ENCODE measurements at places on chromosomes 12 and 14.
A peak's percentile ranks its signal among the peaks of the same experiment; 100 is the strongest.

DNA sequence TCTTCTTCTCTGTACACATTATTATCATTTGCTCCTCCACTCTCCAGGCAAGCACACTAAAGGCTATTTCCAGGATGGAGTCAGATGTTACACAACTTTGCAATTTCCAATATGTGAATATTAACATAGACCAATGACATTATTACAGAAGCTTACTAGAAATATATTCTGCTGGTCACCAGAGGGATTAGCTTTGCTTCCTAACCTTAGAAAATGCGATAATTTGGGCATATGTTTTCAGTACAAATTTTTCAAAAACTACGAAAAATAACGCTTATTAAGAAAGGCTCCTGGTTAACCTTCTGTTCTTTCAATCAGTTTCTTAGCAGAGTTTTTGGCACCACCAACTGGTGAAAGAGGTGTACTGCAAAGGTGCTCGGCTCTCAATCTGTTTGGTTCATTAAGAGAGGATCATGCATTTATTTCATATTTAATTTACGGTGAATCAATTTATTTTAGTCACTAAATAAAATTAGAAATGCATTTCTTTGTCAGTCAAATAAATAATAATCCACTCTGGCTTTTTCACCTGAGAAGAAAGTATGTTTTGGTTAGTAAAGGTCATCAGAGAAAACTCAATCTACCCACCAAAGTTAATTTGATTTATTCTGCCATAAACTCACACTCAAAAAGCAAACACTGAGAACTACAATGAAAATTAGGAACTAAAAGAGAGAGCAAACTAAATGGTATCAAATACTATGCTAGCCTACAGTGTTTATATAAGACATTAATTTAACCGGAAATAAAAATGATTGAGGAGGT, 39.2 kb downstream of the EFCAB11 start:
- peak; percentile 39 for DNase-seq

DNA sequence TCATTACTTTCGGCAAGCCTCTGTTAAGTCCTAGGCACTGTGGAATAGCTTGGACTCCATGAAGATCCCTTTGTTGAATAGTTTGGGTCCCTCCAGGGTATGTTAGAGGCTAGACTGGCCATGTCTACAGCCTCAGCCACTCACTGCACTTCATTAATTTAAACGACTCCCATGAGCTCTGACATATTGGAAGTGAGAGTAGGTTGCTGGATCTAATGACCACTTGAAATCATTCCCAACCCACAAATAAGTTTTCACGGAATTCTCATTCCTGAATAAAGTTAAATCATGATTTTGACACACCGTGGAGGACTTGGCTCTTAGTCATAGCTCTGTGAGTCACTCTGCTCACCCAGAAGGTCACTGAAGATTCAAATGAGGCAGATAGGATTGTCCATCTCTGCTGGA, 21.4 kb upstream of the APPL2 start:
- no peak for DNase-seq

- DNase-seq: no peak
These were observed 179.8 kb downstream of the CALM1 start for GRCh38 chr14:90576581-90576980.

DNA sequence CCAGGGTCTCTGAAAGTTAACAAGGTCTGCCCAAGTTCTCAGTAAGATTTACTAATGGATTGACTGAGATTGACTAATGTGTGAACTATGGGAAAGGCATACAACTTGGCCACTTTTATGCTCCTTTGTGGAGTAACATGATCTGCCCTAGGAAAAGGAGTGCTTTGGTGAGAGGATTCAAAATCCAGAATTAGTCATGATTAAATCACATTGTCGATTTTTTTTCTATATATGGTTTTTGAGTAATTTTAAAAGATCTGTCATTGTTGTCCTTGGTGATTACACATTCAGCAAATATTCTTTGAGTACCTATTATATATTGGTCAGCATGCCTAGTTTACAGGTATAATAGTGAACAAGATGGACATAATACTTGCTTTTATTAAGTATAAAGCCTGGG, 147.7 kb upstream of the SYT10 start:
- DNase-seq: no peak

DNA sequence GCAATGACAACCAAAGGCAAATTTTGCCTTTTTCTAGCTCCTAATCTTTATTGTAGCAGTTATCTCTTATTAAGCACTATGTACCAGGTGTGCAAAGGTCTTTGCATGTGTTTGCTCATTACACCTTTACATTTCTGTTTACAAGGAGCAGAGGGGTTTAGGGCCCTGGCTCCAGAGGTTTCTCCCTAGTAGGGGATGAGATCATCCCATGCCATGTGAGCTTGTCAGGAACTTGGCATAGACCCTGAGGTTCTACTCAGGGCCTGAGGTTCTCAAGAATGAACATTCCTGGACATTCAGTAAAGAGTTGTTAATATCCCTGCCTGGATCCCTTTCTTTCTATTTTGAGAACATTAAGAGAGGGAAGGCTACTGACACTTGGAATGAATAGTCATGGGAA, 292.0 kb downstream of the RPAP3 start:
- DNase-seq: no peak

- no peak for DNase-seq
These were observed 3.8 kb downstream of the C14orf93 start for GRCh38 chr14:23006188-23006534.

GRCh38 chr14:35347323-35348043, 55.3 kb downstream of the PSMA6 start:
- no peak for DNase-seq

DNA sequence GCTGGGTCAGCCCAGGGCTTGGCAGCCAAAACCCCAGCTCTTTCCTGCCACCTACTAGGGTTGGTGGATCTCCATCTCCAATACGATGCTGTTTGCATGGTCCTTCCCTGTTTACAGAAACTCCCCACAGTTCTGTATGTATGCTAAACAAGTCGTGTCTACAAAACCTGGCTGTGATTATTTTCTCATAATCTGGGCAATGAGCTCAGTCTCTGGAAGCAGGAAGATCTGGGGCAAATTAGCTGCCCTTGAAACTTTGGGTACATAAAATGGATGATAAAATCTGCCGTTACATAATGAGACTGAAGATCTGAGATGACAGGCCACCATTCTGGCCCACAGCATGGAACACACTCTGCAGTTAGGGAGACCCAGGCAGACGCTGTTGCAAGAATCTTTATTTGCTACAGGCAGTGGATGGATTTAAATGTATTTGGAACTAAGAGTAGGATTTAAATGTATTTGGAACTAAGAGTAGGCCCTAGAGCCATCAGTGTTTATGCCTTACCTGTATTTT, 31.7 kb downstream of the ACADS start:
- no peak for DNase-seq

DNA sequence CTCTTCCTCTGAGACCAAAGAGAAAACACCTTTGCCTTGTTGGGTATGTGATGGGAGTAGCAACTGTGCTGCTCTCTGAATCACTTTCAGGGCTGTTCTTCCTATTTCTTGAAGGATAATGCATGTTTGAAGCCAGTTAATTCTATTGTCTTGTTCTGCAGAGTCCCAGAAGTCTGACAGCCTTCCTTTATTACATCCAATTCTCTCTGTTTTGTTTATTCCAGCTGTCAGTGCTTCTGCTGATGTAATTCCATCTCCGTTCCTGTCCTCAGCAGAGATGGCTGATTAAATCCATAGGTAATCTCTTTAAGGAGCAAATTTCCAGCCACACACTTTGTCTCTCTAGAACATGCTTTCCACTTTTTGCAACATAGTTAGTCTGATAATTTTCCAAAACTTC, 59.7 kb downstream of the MGAT4C start:
- DNase-seq: no peak

DNA sequence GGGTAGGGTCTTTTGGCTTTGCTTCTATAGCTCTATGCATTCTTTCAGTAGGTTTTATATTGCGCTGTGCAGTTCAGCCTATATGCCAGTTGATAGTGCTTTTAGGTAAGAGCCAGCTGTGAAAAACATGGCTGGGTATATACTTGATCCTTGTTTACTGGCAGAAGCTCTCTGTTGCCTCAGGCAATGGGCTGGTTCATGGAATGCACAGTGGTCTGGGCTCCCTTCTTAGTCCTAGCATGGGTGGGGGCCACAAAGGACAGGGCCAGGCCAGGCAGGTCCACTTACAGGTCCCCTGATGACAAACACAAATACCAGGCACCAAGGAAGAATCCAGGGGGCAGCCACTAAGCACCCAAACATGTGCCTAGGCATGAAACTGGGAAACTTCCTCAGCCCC, 240.7 kb downstream of the SEC23A start:
- no peak for DNase-seq

DNA sequence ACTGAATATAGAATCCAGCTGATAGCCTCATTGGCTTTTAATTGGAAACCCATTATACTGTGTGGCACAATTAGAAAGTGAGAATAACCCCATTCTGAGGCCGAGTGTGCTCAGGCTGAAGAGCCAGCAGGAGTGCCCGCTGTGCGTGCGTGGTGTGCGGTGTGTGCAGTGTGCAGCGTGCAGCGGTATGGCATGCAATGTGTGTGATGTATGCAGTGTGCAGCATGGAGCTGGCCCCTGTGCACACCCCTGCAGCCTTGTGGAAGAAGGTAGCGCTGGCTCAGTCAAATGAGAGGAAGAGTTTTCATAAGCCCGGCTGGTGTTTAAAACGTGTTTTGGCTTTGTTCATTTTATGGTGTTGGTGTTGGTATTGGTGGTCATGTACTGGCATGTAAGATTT, 22.9 kb downstream of the CKB start:
- no peak for DNase-seq

DNA sequence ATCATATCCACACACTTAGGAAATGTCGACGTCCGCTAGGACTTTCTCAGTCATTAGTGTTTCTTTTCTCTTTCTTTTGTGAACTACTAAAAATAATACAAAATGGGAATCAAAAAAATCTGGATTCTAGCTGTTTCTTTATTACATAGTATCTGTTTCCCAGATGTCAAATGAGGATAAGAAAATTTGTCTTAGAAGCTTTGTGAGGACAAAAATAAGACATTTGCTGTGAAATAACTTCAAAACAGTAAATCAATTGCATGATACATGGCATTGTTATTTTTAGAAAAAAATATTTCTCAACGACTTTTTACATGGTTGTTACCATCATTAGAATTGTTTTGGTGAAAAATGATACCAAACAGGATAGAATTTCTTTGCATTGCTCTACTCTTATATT, 71.4 kb upstream of the IFNG-AS1 start:
- no peak for DNase-seq

GRCh38 chr12:71159264-71159663, 1.5 kb upstream of the TSPAN8 start:
- no peak for DNase-seq

- DNase-seq: no peak
These were observed 161.8 kb upstream of the IGF1 start for GRCh38 chr12:102642199-102642598.

GRCh38 chr12:45756666-45757065, 27.2 kb downstream of the ARID2 start:
- no peak for DNase-seq

- no peak for DNase-seq
These were observed 2.8 kb upstream of the SIX1 start for GRCh38 chr14:60651796-60652673.

GRCh38 chr14:105171004-105171673, 2.6 kb upstream of the JAG2 start:
- DNase-seq: no peak

DNA sequence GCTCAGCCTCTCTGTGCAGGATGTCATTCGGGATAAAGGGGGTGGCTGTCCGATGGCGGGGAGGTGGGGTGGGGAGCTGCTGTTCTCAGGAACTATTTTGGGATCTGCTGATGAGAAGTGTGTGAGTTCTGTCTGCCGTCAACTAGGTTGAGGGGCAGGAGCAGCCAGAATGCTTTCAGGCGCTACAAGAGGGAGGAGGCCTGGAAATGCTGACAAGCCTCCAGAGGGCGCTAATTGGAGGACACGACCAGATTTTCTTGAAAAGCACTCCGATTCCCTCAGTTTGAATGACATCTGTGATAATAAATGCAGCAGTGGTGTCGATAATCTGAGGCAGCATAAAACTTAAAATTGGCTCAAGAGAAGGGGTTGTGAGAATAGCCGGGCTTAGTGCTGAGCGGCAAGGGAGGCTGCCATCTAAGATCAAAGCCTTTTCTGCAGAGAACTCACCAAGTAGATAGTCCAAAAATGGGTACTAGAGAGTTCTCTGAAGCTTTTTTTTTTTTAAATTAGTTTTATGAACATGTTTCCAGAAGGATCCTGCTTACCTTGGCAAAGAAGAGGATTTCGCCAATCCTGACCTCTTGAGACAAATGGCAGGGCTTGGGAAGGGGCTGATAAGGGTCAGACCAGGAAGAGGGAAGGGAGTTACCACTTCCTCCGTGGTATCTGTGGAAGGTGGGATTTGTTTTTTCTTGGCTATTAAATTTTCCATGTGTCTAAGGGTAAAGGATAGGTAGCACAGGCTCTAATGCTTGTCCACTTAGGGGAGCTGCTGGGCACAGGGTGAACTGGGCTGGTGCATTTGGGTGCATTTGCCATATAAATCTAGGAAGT, 94.4 kb downstream of the CRACR2A start:
- peak; percentile 11 for DNase-seq

- DNase-seq: no peak
These were observed 5.7 kb upstream of the VDR start for GRCh38 chr12:47910486-47910885.

DNA sequence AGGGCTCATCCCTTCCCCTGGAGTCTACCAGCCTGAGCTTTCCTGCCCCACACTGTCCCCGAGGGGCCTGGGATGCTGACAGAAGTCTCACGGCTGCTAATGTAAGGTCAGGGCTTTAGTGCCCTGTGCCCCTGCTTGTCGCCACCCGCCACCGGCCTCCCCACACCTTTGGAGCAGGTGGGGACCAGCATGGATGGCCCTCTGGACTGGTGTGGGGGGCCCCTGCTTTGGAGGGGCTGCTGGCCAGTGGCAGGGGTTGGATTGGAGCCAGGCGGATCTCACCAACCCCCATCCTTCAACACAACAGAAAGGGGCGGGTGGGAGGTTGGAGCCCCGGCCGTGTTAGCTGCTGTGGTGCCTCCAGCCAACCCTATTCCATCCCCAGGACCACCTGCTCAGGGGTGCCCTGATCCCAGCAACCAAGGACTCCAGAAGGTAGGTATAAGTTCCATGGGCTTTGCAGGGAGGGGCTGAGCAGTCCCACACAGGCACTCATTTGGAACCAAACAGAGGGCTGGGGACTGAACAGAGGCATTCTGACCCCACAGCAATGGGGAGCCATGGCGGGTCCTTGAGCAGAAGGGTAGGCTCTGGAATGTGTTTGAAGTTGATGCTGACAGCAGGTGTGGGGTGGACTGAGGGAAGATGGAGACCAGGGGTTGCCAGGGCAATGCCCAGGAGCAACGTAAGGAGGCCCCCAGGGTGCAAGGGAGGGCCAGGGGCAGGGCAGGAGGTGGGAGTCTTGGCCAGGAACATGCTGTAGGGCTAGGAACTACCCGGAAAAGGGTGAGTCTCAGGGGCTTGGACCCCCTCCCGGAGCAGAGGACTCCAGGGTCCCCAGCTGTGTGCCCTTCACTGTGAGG, 145.1 kb upstream of the C14orf180 start:
- no peak for DNase-seq

- DNase-seq: no peak
These were observed 364.5 kb downstream of the PAWR start for GRCh38 chr12:79326222-79326621.

GRCh38 chr12:130651188-130651959, 64.7 kb downstream of the RIMBP2 start:
- no peak for DNase-seq

GRCh38 chr12:23049180-23049579, 424.2 kb downstream of the ETNK1 start:
- DNase-seq: no peak

- DNase-seq: no peak
These were observed 50.6 kb upstream of the TTC7B start for GRCh38 chr14:90866833-90867232.

- no peak for DNase-seq
These were observed 89.3 kb downstream of the IRF2BPL start for GRCh38 chr14:76939015-76939742.

Measured in T follicular helper cell (primary cell).